Urothelium cell line (cell line): ENCODE measurements at places on chromosomes 6 and 20.
A peak's percentile ranks its signal among the peaks of the same experiment; 100 is the strongest.

DNA sequence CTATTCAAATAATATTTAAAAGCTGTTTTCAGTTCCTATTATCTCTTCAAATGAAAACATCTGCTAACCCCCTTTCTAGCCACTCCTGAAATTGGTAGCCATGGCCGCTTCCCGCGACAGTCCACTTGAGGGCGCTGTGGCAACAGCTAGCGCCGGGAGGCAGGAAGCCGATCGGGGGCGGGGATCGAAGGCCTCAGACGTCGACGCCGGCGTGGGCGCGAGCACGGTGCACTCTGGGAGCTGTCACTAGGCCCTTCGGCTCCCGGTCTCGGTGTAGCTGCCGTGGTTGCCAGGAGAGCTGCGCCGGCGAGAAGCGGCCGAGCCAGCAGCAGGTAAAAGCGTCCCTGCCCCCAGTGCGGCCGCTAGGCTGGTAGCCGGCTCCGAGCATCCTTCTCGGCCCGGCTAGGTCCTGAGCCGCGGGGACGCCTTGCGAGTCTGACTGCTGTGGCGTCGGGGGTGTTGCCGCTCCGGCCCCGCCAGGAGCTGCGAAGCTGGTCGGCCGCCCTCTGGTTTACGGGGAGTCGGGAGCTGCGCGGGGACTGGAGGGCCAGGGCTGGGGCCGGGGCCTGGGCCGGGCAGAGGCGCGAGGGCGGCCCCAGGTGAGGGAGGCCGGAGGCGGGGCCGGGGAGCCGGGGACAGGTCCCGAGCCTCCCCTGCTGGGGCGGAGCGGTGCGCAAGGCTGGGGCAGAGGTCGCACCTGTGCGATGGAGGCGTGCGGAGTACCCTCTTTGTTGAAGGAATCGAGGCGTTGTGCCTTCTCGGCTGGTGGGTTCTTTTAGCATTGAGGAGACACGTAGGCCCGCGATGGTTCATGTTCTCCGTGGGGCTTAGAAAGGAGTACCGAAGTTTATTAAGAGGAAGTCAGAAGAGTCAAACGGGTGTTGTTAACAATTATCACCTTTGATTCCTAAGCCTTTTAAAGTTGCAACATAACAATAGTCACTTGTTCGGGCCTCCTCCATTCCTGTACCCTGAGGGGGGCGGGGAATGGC, at the start of gene DOP1A:
Gene DOP1A, plus strand, starts transcription at position 224 of the 992 bp plus-strand sequence. CDS start 29,307 bp downstream, outside the sequence.
- peak; percentile 86 for DNase-seq

- DNase-seq, result no peak
Measured at GRCh38 chr6:86017236-86017635, 374.6 kb upstream of the SYNCRIP start.

DNA sequence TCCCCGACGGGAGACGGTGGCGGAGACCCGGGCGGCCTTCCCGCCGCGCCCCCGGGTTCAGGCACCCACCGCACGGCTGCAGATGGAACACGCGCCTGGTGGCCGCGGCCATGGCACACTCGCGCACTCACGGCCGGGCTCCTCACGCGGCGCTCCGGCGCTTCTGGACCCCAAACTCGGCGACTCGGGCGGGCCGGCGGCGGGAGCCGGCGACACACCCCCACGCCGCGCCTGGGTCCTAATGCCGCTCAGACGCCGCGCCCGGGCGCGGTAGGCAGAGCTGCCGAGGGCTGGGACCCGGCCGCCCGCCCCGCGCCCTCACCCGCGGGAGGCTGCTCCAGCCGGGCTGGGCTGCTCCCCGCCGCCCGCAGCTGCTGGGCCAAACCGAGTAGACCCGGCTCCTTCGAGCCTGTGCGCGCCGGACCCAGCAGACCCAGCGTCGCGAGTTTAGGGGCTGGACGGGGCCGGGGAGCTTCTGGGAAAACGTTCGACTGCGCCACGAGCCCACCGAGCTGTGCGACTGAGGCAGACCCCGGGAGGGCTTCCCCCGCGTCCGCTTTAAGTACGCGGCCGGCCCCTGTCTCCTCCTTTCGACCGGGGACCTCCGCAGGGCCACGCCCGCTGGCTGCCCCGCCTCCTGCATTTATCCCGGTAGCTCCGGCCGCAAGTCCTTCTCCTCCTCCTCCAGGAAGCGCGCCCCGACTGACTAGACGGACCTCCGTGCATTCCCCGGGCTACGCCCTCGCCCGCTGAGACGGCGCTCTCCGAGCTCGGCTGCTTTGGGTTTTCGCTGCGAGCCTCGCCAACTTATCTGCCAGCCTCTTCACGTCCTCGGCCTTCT, at the start of gene SLC4A11:
Gene SLC4A11, minus strand, starts transcription at position 165 of the 841 bp plus-strand sequence. Its CDS starts 53 bp downstream, at position 112.
- DNase-seq, result peak; percentile 82

DNA sequence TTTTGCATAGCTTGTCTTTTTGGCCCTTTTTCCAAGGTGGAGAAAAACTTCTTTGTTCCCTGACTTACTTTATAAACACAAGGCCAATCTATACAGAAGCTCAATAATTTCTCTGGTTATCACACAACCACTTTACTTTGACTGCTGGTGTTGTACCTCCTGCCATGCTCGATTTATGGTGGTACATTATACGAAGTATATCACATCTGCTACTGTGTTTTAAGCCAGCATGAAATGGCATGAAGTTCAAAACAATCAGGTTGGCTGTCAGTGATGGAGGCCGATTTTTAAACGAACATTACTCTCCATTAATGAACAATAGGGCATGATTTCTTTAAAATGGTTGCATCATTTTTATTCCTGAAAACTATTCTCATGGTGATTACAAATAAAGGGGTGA, 21.0 kb upstream of the ATXN1 start:
- no peak for DNase-seq

DNA sequence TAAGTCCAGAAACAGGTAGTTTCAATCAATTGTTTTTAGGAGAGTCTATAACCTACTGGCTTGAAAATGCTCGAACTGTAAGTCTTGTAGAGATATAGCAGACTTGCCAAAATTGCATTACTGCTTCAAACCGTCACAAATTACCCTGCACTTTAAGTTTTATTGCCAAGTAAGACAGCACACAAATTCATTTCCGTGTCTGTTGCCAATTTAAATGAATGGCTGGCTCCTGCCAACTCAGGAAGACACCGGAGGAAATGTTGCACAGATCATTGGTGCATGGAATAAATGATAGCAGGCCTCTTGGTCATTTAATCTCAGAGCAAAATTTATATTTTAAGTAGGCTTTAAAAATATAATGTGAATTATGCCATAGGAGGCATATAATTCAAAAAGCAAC, 438.1 kb downstream of the HACE1 start:
- no peak for DNase-seq

DNA sequence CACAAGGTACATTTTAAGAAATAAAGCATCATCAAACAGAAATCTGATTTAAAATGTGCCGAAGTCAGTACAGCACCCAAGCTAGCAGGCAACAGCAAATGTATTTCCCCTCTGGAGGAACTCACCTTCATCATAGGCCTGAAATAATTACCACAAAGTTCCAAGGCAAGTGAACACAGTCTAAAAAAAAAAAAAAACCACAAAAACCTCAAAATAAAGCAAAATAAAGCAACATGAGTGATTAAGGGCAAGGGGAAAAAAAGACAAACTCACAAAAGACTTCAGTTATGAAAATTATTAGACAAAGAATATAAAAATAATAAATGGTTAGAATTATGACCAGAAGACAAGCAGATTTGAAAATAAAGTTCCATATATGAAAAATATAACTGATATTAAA, 10.4 kb downstream of the GPR63 start:
- no peak for DNase-seq

- peak; percentile 57 for DNase-seq
Measured at GRCh38 chr6:7051780-7052442, 55.9 kb upstream of the RREB1 start.

DNA sequence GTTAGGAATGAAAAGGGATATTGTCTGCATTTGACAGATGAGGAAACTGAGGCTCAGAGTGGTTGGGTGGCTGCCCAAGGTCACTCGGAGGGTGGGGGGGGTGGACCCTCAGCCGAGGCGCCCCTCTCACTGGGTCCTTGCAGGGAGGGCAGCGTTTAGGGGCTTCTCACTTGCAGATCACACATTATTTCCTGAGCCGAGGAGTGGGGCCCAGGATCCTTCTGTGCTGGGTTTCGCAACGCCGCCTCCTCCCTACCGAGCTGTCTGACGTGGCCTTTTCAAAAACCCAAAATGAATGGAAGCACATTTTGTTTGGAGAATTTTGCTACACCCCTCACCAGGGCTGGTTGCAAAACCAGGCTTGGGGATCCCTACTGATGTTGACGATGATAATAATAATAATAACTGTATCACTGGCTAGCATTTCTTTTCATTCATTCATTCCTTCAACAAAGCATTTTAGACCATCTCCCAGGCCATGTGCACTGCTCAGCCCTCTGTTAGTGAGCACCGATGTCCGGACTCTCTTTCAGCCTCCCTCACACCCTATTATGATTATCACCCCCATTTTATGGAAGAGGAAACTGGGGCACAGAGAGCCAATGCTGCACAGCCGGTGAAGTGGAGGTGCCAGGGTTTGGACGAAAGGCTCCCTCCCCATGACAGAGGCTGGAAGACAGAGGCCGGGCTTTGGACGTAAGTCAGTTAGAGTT, 5.2 kb downstream of the DLGAP4 start:
- DNase-seq, result no peak

DNA sequence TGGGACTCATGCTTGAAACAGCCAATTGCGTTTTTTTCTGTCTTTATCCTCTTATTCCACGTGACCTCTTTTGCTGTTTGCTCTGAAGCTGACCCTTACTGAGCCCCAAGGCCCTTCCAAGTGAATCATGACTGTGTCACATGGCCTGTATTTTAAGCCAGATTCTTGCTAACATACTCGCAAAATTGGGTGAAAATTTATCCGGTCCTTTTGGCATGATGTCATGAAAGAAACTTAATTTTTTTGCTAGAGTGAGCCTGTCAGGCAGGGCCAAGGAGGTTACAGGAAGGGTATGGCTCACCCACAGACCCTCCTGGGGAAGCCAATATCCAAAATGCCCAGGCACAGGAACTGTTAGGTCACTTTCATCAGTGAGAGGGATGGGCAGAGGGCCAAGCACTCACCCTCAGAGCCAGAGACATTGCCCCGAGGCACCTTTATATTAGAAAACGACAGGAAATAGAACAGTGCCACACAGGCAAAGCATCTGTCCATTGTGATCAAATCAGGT, 296.7 kb downstream of the CDH26 start:
- DNase-seq, result no peak

DNA sequence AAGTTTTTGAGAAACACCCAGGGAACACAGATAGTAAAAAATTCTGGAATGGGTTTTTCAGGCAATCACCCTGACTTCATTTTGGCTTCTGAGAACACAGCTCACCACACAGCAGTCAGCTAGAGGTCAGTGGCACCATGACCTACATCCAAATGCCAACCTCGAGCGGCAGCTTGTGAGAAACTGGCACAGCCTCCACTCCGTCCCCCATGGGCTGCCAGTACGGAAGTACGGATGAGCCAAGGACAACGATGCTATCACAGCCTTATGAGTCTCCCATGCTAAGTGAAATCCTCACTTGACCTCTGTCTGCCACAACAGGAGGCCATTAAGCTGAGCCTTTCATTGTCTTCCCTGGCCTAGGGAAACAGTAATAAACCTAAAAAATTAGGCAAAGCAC, 32.0 kb downstream of the KIF16B start:
- no peak for DNase-seq

GRCh38 chr20:24340933-24341332, 128.5 kb upstream of the SYNDIG1 start:
- DNase-seq, result no peak

- DNase-seq, result no peak
Measured at GRCh38 chr20:52722926-52723688, 249.1 kb upstream of the TSHZ2 start.

GRCh38 chr6:158897236-158897635, 78.1 kb upstream of the EZR start:
- DNase-seq, result no peak

- DNase-seq, result no peak
Measured at GRCh38 chr6:132663661-132664060, 4.7 kb upstream of the TAAR1 start.

DNA sequence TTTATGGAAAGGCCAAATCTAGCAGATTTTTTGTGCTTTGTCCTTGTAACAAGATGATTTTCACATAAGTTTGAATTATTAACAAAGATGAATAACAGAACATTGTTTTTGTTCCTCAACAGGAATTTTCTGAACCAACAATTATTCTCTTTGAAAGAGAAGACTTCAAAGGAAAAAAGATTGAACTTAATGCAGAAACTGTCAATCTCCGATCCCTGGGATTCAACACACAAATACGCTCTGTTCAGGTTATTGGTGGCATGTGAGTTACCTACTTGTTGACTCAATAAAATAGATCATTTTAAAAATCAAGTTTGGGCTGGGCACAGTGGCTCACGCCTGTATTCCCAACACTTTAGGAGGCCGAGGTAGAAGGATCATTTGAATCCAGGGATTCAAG, 70.9 kb downstream of the RTN4IP1 start:
- DNase-seq, result no peak
